Activated CD4-positive, alpha-beta T cell treated with anti-CD3 and anti-CD28 coated beads, Interleukin-10, Interleukin-2, amounts not matched to agents 100 ng/mL and 50 ng/mL, durations not matched to agents 16 hours and 8 hours (primary cell): ENCODE measurements at places on chromosomes 3 and 15.
A peak's percentile ranks its signal among the peaks of the same experiment; 100 is the strongest.

- no peak for DNase-seq
Observed at GRCh38 chr15:99320374-99321215, 69.3 kb downstream of the LRRC28 start.

- DNase-seq = no peak
Observed at GRCh38 chr3:151863611-151864010, 9.8 kb upstream of the SUCNR1 start.

GRCh38 chr15:62641825-62642224 is 400.7 kb upstream of the TPM1 start:
- DNase-seq = no peak

- DNase-seq = no peak
Observed at GRCh38 chr15:60095711-60096110, 91.6 kb downstream of the FOXB1 start.

DNA sequence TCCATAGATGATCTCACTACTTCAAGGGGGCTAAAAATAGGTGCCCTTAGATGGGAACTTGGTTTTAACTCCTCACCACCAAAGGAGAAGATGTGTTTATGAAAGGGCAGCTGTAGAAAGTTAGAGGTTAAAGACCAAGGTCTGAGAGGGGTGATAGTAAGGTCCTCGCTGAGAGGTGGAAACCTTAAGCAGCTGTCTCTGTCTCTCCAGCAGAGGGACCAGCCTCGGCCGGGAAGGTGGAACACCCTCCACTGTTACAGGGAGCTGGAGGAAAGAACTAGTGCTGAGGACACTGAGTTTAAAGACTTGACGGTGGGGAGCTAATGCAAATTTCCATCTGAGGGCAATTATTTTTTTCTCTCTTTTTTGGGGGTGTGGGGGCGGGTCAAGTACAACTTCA is 8.9 kb upstream of the RLBP1 start:
- DNase-seq = no peak

DNA sequence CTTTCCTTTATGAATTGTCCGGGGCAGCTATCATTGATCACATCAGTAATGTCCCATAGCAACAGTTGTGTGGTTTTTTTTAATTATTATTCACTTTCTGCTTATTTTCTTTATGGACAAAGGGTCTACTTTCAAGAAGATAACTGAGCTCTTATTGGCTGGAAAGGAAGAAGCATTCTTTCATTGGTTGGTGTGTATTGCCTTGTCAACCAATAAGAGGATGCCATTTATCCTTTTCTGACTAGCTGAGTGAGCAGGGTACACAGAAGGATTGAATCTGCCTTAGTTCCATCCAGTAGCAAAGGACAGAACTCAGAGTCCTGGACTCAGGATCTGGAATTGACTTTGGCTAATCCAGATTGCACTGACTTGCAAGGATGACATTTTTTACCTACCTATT is 13.2 kb upstream of the AEN start:
- DNase-seq = no peak

GRCh38 chr3:50436114-50436674 is 67.2 kb downstream of the CACNA2D2 start:
- DNase-seq = peak; percentile 80

DNA sequence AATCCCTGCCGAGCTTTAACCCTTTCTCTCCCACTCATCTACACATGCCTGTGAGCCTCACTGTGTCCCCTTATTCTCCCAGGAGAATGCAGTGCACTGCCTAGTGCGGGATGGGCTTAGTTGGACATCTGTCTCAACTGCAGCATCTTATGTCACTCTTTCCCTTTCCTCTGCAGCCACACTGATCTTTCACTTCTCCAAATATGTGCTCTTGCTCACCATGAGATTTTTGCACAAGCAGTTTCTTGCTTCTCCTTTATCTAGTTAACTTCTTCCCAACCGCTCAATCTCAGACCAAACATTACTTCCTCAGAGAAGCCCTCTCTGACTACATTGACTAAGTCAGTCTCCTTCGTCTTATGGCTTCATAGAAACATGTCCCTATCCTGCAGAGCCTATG is 292.3 kb downstream of the KBTBD8 start:
- no peak for DNase-seq

- no peak for DNase-seq
Observed at GRCh38 chr15:77531191-77532000, 101.3 kb downstream of the LINGO1 start.

DNA sequence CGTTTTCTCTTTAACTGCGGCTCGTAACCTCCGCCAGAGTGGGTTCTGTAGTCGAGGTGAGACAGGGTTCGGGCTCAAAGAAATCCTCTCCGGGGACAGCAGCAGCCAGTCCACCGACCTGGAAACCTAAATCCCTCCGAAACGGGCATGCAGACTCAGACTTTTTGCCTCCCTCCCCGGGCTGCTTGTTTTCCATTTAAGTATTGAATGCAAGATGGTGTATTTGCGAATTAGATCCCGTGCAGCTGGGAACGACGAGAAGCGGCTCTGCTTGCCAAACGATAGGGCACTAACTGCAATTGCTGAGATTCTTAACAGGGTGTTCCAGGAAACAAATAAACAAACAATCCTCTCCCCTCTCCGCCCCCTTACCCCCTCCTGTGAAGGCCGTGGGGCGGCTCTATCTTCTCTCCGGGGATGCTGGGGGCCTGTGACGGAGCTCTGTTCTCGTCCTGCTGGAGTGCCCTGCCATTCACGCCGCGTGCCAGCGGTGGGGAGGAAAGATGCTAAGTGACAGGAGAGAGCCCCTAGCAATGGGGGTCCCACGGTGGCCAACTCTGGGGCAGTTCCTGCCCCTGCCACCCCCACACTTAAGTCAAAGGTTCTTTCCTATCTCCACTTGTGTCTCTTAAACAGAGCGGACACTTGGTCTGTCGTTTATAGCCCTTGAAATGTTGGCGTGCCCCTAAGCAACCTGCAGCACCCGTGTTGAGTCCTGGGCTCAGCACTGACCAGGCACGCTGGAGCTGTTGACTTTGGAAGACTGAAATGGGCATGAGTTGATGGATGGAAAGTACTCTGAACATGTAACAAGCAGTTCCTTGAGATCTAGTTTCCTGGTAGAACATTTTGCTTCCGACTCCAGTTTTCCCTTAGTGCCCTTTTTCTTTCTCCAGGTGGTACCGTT is 1.3 kb upstream of the ETV5 start:
- no peak for DNase-seq

DNA sequence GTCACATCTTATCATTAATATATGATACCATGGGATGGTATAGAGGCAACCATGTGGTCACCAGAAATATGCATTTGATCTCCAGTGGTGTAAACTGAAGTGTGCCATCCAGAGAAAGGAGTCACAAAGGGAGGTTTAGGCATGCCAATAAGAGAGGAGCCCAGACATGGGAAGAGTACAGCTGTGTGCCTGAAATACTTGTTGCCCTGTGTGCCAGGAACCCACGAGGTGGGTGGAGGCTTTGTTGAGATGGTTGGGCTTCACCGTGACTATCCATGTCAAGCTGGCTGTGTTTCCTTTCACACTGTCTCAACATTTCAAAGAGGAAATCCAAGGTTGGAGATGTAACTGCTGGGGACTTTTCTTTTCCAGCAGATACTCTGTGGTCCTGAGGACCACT is 43.5 kb downstream of the CACNA2D3 start:
- DNase-seq = no peak

GRCh38 chr3:58020783-58021071 is 12.5 kb downstream of the FLNB start:
- no peak for DNase-seq

DNA sequence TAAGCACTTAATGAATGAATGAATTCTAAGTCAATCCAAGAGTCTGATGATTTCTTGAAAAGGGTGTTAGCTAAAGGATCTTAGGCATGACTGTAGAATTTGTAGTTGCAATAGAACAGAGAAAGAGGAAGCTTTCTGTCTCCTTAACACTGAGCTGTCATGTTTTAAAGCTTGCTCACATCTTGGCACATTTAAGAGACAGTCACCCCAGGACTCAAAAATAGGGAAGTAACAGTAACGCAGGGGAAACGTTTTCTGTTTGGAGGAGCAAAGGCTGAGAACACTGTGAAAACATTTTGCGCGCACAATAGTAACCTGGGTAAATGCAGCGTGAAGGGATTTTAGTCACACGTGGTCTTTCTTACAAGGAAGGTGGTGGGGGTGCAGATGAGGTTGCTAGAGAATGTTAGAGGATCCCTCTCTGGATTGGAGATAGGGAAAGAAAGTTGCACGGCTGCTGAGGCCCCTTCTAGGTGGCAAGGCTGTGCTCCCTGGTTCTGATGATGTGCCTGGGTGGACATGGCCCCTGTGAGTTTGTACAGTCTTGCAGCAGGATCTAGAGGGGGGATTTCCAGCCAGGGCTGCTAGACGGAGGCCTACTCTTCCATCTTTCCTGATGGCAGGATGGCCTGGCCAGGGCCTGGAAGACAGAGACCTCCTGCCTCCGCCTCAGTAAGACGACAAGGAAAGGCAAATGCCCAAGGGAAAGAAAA is 12.0 kb downstream of the STARD5 start:
- DNase-seq = no peak

DNA sequence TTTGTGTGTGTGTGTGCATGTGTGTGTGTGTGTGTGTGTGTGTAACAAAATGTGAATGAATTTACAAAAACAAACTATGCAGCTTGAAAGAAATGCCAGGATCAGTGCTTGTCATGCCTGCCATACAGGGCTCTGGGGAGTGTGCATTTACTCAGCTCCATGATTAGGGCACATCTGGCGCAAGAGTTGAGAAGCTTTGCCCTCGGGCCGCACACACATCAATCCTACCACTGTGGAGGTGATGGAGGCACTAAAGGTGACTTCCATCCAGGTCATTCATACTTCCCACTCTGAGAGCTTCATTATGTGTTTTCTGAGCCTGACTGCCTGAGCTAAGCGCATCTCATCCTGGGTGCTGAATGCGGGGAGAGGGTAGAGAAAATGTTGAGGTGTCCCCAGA is 72.0 kb upstream of the ZBED2 start:
- DNase-seq = no peak

DNA sequence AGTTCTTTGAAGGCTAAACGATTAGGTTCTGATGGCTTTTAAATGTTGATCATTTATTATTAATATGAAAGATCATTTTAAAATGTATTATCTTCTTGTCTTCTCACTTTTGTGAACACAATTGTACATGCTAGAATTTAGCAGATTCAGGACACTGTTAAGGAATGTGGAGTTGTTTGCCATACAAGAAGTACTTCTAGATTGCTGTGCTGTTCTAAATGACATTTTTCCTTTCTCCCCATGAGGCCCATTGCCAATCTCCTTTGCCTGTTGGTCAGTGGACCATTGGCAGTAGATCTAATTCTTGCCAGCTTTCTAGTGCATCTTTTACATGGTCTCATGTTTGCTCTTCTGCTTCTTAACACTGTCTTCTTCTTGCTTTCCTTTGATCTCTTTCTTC is 242.3 kb downstream of the MECOM start:
- no peak for DNase-seq

DNA sequence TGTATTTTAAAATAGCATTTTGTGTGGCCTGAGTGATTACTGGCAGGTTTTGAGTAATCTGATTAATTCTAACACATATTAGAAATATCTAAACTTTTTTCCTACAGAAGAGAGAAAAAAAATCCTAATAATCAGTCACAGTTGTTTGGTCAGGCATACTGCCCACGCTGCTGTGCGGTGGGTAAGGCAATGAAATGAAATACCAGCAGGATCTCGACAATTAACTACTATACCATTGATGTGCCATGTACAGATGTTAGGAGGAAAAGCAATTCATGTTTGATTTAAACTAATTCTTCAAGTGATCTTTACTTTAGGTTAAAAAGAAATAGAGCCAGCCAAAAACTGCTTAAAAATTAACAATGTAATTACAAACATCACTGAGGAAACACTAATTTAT is 5.2 kb downstream of the GRAMD2A start:
- no peak for DNase-seq

- DNase-seq = no peak
Observed at GRCh38 chr15:87955284-87955909, 301.1 kb downstream of the NTRK3 start.

- no peak for DNase-seq
Observed at GRCh38 chr3:65945953-65946352, 92.8 kb downstream of the MAGI1 start.

GRCh38 chr15:28110481-28110881 is 11.4 kb upstream of the OCA2 start:
- DNase-seq = no peak

DNA sequence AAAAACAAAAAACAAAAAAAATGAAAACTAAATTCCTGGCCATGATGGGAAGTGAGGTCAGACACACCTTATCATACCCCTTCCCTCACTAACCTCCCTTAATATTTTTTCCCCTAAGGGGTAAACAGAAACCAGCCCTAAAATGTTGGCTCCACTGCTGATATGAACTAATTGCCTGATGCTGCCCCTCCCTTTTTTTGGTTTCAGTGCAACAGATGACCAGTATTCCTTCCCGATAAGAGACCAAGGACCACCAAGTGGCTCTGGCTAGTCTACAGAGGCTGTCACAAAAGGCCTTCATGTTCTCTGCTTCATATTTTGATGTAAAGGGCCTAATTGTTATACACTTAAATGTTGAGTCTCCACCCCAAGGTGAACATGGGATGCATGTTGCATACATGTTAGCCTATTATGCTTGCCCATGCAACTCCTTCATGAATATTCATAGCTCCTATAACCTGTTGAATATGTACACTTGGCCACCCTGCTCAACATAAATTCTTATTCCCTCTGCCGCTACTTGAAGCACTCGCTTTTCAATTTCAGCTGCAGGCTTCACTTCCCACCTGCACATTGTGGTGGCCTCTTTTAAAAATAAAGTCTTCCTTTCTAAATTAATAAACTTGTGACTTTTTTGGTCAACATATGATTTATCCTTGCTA is 12.3 kb upstream of the STAC start:
- DNase-seq = no peak

DNA sequence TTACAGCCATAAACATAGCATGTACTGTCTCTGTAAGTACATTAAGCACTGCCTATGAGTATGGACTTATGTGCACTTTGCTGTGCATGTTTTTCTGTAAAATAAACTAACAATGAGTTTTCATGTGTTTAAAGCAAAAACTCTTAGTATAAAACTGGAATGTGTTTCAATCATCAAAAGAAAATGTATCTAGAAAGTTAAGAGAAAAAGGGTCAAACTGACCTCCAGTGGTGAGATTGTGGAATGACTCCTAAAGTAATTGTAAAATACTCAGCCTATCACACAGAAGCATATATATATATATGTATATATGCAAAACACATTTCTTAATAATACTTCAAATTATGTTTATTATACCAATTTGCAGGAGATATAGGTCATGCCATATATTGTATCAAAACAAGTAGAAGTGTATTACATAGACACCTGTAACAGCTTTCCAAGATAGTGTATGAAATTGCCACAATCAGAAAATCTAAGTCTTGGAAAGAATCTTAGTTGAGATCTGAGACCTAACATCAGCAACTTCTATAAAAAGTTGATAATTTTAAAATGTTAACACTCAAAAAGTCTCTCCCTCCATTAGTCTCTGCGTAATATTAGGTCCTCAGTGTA is 199.6 kb downstream of the FMN1 start:
- peak; percentile 10 for DNase-seq

DNA sequence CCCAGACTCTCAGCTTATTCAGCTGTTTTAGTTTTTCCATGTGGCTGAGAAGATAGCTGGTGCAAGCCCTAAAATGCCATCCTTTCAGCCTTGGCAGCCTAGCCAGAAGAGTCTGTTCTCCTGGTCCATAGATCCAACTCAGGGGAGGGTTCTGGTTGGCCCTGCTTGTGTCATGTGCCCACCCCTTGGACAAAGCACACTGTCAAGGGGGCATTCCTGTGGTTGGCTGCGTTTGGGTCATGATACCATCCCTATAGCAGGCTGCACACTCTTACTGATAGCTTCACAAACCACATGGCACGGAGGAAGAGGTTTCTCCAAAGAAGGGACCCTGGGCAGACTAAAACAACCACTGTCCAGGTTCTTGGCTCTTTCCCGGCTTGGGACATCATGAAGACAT is 8.4 kb upstream of the FSTL1 start:
- no peak for DNase-seq
